ENCODE measurements at places on chromosomes 2 and 18. TPM values are rescaled to one million over a fixed set of nuclear protein-coding genes. Genes with fewer than 3 reads are reported as not detected.
A peak's percentile ranks its signal among the peaks of the same experiment; 100 is the strongest.

DNA sequence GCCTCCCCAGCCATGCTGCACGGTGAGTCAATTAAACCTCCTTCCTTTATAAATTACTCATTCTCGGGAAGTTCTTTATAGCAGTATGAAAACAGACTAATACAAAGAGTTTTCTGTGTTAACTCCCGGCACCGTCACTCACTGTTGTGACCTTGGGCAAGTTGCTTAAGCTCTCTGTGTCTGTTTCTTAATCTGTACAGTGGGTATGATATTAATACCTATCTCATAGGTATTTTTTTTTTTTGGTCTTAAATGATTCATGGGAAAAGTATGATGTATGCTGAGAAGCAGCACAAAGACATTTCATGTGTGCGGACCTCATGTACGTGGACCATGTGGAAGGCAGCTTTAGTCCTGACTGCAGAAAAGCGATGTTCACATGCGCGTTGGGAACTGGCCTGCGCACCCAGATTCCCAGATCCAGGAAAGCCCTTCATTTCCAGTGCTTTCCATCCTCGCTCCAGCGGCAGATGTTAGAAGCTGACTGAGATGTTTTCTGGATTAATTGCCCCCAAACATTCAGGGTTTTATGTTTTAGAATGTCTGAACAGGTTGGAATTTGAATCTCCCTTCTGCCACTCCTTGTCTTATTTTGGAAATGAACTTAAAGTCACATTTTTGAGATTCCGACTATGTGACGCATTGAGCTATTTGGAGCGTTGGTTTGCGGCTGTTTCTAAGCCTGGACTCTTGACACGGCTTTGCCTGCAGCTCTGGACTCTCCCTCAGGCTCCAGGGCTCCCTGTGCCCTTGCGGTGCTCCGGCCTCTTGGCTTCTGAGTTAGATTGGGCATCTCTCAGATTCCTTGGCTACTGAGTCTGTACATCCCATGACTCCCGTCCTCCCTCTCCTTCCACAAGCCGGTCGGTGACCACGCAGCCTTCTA lies 61.4 kb downstream of the SLC4A3 start:
- peaks cover 6% of the 10 kb centered on the region for H3K36me3 ChIP-seq
- peaks cover 43% of the 10 kb centered on the region for H3K4me1 ChIP-seq
- peak overlapping the region; percentile 57 for H3K4me3 ChIP-seq
- H3K27ac ChIP-seq, result peak overlapping the region; percentile 89
- H3K27me3 ChIP-seq, result no peaks in the 10 kb centered on the region
- peak; percentile 78 for DNase-seq

The SCYGR4 gene
- not detected for total RNA-seq

The MLPH gene
- 27.1 TPM for total RNA-seq

DNA sequence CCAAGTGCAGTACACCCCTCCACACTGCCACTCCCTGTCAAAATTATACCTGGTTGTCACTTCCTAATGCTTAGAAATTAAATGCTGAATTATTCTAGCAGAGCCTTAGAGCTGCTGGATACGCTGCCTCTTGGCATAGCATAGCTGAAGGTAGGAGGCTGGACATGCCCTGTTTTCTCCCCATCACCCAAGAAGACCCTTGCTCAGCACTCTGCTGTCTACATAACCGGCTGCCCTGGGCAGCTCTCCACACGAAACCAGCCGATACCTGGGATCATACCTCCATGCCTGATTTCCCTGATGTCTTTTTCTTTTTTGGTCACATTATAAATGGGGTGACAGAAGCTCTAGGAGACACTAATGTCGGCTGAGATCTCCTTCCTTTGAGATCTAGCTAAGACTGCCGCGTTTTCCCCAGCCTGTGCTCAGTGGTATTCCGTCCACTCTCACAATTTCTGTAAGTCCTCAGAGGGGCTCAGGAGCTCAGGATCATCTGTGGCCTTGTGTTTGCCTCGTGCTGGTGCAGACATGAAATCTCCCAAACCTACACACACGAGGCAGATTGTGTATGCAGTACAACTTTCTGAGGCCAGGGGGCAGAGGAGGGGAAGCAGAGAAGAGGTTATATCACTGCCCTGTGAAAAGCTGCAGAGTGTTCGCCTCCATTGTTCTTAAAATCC lies 13.5 kb upstream of the ZAP70 start:
- no peak overlapping the region for H3K4me3 ChIP-seq
- peaks cover 14% of the 10 kb centered on the region for H3K4me1 ChIP-seq
- DNase-seq, result peak; percentile 75
- H3K27me3 ChIP-seq, result no peaks in the 10 kb centered on the region

The SRD5A2 gene
- not detected for total RNA-seq

DNA sequence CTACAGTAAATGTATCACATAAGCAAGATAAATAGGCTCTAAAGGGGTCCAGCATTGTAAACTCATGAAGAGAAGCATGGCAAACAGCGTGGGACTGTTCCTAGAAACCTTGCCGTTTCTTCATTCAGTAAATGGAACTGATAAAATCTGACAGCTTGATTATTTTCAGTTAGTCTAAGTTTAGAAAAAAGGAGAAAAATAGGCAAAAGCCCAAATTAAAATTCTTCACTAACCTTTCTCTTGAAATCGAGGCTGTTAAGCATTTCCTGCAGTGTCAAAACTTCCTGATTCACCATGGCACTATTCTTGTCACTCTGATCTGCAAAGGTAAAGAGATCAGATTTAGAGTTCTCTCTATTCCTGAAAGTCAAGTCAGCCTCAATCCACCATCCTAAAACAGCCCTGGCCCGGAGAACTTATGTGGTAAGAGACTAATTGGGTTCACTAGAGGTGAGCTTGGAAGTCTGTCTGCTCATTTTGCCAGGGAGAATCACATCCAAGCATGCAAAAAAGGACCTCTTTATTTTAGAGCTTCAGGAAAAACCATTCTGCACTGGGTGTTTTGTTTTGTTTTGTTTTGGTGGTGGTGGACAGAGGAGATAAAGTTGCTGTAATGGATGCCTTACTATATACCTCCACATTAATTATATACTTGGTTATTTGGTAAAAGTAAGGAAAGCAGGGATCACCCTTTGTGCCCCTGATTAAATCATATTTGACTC lies 52.4 kb upstream of the STAT1 start:
- H3K27me3 ChIP-seq, result no peaks in the 10 kb centered on the region
- no peaks in the 10 kb centered on the region for H3K36me3 ChIP-seq
- no peak for DNase-seq
- no peak overlapping the region for H3K4me3 ChIP-seq

- peaks cover 11% of the 10 kb centered on the region for H3K4me1 ChIP-seq
- no peak overlapping the region for H3K4me3 ChIP-seq
- no peak overlapping the region for H3K27ac ChIP-seq
Measured at GRCh38 chr2:189363559-189363958, 77.7 kb upstream of the WDR75 start.

The ZBTB7C gene
- total RNA-seq, result 0.42 TPM

The FBLN7 gene
- 0.07 TPM for total RNA-seq

GRCh38 chr2:26846334-26847306 lies 1.3 kb upstream of the DPYSL5 start:
- H3K4me1 ChIP-seq, result no peaks in the 10 kb centered on the region
- DNase-seq, result peak; percentile 67
- peaks cover 54% of the 10 kb centered on the region for H3K27me3 ChIP-seq
- no peak overlapping the region for H3K27ac ChIP-seq
- no peaks in the 10 kb centered on the region for H3K36me3 ChIP-seq

DNA sequence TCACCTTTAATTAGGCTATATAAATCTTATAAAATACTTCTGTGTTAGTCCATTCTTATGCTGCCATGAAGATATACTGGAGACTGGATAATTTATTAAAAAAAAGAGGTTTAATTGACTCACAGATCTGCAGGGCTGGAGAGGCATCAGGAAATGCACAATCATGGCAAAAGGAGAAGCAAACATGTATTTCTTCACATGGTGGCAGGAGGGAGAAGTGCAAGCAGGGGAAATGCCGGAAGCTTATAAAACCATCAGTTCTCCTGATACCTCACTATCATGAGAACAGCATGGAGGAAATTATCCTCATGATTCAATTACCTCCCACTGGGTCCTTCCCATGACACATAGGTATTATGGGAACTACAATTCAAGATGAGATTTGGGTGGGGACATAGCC lies 504.4 kb downstream of the RIT2 start:
- no peak for DNase-seq
- peaks cover 12% of the 10 kb centered on the region for H3K27me3 ChIP-seq
- H3K4me3 ChIP-seq, result no peak overlapping the region
- peaks cover 6% of the 10 kb centered on the region for H3K36me3 ChIP-seq
- no peak overlapping the region for H3K27ac ChIP-seq

DNA sequence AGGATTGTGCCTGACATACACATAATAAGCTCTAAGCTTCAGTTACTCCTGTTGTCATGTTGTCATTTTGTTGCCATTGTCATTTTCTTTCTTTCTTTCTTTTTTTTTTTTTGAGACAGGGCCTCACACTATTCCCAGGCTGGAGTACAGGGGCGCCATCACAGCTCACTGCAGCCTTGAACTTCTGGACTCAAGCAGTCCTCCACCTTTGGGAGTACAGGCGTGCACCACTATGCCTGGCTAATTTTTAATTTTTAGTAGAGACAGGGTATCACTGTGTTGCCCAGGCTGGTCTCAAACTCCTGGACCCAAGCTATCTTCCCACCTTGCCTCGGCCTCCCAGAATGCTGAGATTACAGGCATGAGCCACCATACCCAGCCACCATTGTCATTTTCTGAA lies 30.9 kb upstream of the SCLY start:
- H3K36me3 ChIP-seq, result peaks cover 51% of the 10 kb centered on the region
- no peaks in the 10 kb centered on the region for H3K27me3 ChIP-seq
- no peak overlapping the region for H3K27ac ChIP-seq
- H3K4me3 ChIP-seq, result no peak overlapping the region

GRCh38 chr2:226398580-226398979 lies 401.0 kb downstream of the IRS1 start:
- no peaks in the 10 kb centered on the region for H3K27me3 ChIP-seq
- DNase-seq, result no peak
- no peak overlapping the region for H3K4me3 ChIP-seq
- H3K4me1 ChIP-seq, result peaks cover 4% of the 10 kb centered on the region

- no peak overlapping the region for H3K4me3 ChIP-seq
- no peak overlapping the region for H3K27ac ChIP-seq
- H3K27me3 ChIP-seq, result no peaks in the 10 kb centered on the region
- H3K4me1 ChIP-seq, result no peaks in the 10 kb centered on the region
- peaks cover 43% of the 10 kb centered on the region for H3K36me3 ChIP-seq
Measured at GRCh38 chr2:113716291-113716690, 40.2 kb downstream of the SLC35F5 start.

The NT5C1B gene
- not detected for total RNA-seq

DNA sequence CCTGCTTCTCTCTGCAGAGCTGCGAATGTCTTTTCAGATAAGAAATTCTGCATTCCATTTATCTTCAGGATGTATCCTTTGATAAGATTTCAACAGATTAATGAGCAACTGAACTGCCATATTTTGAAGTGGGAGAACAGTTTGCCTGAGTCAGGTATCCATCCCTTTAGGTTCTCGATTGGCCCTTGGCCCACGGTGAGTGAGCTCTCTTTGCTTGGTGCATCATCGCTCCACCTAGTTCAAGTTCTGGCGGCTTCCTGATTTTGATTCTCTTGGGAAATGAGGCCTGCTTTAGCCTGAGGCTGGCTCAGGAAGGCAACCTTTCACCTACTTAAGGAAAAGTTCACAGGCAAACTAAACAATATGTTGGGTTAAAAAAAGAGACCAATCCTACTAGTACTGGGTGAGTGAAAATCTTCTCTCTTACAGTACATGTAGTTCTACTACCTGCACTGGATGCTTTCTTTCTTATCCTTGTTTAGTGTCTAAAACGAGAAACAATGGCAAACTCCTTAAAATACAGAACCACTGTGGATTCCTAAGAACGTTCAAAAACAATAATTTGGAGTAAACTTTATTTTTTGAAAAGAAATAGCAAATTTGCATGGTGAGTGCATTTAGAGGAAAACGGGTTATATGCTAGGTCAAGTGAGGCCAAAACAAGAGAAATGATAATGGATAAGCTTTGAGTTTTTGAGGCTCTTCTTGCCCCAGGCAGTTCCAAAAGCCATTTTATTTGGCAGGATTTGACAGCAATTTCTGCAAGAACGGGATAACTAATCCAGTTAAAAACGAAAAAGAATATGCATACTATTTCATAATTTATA lies 837 bp upstream of the ACSL3 start:
- H3K27ac ChIP-seq, result peak overlapping the region; percentile 66
- DNase-seq, result peak; percentile 99
- H3K4me3 ChIP-seq, result no peak overlapping the region
- H3K27me3 ChIP-seq, result no peaks in the 10 kb centered on the region
- no peaks in the 10 kb centered on the region for H3K36me3 ChIP-seq

GRCh38 chr2:237026981-237027711 lies 58.5 kb upstream of the COPS8 start:
- H3K27me3 ChIP-seq, result no peaks in the 10 kb centered on the region
- no peaks in the 10 kb centered on the region for H3K36me3 ChIP-seq
- H3K4me1 ChIP-seq, result no peaks in the 10 kb centered on the region
- DNase-seq, result peak; percentile 74
- no peak overlapping the region for H3K27ac ChIP-seq

DNA sequence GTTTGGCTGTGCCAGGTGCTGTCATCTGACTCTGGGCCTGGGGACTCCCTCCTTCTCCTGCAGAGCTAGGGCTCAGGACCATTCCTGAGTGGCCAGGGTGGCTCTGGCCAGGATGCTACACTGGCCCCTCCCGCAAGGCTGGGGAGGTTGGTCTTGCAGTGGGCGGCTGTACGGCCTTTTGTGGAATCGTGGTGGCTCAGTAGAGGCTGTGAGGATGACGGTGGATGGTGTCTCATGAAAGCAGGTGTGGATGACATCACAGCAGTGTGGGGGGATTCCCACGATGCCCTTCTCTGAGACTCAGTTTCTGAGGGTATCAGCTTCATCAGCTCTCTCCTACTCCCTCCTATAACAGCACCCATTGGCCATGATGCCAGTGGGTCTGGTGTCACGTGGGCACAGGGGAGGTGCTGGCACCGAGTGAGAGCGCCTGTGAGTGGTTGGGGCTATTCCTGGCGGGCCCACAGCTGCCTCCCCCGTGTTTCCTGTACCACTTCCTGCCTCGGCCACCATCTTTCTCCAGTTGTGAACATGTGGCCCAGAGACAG lies 144.2 kb upstream of the HDAC4 start:
- no peak overlapping the region for H3K27ac ChIP-seq
- no peak for DNase-seq
- H3K4me1 ChIP-seq, result peaks cover 14% of the 10 kb centered on the region
- H3K27me3 ChIP-seq, result no peaks in the 10 kb centered on the region
- no peaks in the 10 kb centered on the region for H3K36me3 ChIP-seq
- no peak overlapping the region for H3K4me3 ChIP-seq

DNA sequence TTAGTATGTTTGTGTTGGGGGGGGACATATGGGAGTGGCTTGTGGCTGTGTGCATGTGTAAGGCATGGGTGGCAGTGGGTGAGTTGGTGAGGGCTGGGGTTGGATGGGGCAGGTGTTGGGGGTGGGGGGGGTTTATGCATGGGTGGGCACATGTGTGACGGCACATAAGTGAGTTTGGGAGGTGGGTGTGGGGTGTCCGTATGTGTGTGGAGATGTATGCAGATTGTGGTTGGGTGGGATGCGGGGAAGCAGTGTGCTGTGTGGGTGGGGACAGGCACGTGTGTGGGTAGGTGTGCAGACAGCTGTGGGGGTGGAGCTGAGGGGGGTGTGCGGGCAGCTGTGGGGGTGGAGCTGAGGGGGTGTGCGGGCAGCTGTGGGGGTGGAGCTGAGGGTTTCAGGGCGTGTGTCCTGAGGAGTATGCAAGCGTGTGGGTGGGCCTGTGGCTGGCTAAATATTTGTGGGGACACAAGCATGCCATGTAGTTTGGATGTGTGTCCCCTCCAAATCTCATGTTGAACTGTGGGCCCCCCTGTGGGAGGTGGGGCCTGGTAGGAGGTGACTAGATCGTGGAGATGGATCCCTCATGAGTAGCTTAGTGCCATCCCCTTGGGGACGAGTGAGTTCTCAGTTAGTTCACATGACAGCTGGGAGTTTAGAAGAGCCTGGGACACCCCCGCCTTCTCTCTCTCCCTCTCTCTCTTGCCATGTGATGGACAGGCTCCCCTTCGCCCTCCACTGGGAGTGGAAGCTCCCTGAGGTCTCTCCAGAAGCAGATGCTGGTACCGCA lies 59.4 kb downstream of the ANKMY1 start:
- peaks cover 4% of the 10 kb centered on the region for H3K36me3 ChIP-seq
- no peak overlapping the region for H3K27ac ChIP-seq
- H3K4me1 ChIP-seq, result peaks cover 6% of the 10 kb centered on the region
- H3K4me3 ChIP-seq, result no peak overlapping the region

All from MCF 10A (cell line).